ENCODE measurements at places on chromosomes 13 and 19.
A peak's percentile ranks its signal among the peaks of the same experiment; 100 is the strongest.

- no peak for DNase-seq
These were observed 4.1 kb downstream of the ACP4 start for GRCh38 chr19:50794074-50794875.

DNA sequence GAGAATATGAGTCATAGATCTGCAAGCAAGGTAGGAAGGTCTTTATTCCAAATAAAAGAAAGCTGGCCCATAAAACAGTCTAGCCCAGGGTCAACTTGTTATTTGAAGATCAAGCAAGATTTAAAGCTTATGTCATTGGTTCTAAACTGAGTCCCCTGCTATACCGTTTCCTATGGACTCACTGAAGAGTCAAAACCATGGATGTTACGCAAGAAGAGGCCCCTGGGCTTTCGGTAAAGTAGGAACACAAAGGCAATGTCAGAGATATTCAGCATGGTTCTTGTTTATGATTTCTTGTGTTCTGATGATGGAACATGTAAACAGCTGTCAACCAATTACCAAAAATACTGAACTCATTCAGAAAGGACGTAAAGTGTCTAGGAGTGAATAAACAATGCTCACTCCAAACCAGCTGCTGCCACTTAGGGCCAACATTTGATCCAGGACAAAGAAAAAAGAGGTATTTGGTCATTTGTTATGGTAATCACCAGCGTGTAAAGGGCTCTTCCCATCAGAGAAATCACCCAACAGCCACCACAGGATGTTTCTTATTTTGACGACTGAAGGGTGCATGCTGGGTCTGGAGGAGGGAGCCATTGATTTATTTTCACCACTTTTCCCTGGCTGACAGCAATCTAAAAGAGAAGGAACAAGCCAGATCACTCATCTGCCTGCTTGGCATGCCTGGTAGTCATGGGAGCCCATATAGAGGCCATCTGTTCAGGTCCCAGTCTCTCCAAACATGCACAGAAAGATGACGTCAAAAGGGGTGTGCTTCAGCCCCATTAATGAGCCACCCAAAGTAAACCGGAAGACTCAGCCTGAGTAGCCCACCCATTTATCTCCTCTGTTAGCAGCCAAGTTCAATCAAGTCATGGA, 68.3 kb downstream of the FGF14 start:
- DNase-seq: no peak

DNA sequence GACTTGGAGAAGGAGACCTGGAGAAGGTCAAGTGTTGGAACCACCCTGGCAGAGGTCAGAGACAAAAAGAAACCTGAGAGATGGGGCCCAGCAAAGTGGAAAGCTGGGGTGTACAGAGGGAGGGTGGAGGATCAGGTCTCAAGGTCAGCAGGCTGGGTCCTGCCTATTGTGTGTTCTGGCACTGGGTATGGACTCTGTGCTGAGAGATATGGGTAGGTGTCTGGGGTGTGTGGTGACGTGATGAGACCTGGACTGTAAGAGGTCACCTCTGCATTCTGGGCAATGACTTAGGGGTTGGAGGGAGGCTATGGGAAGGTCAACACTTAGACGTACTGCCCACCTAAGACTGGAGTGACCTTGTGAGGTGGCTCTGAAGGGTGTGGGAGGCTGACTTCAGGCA, 88.1 kb downstream of the SCGB2B2 start:
- DNase-seq: no peak

- DNase-seq: no peak
These were observed 99.0 kb downstream of the ARHGEF7 start for GRCh38 chr13:111213964-111214726.

- no peak for DNase-seq
These were observed 174.6 kb downstream of the ITGBL1 start for GRCh38 chr13:101626925-101627555.

DNA sequence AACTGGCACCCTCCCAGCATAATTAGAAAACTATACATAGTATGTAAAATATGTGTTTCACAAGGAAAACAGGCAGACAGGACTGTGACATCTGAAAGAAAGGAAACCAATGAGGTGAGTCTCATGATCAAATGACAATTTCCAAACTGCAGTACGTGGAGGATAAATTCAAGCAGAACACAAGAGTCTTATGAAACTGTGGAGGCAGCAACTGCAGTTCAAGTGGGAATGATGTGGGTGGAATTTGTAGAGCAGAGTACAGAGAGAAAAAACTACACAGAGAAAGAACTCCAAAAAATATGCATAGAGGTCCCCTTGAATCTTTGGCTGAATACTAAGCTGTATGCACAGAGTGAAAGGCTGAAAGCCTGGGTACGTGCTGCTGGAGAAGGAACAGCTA, 9.7 kb downstream of the SIGLEC6 start:
- no peak for DNase-seq

GRCh38 chr13:50882816-50883435, 26.7 kb upstream of the RNASEH2B start:
- no peak for DNase-seq

DNA sequence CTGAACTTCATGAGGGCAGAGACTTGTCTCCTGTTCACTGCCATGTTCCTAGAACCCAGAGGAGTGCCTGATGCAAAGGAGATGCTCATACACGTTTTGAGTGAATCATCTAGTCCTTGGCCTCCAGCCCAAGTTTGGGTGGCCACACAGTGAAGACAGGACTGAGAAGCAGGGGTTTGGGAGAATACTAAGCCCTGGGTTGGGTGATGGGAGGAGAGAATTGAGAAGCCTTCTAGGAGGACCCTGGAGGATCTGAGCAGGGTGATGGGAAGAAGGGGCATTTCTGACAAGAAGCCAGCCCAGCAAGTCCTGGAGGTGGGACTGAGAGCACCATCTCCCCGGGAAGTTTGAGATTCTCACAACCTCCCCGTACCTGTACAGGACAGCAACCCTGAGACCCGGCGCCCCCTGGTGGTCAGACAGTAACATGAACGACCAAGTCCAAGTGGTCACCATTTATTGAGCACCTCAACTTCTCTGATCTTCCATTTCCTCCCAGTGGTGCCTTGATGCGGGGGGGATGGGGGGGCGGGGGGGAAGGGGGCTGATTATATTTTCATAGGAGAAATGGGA, 11.0 kb downstream of the CTU1 start:
- DNase-seq: peak; percentile 63
